ENCODE measurements at places on chromosomes 12 and 14.

- DNase-seq = no peak
Observed at GRCh38 chr12:15756822-15757221, 32.4 kb downstream of the EPS8 start.

DNA sequence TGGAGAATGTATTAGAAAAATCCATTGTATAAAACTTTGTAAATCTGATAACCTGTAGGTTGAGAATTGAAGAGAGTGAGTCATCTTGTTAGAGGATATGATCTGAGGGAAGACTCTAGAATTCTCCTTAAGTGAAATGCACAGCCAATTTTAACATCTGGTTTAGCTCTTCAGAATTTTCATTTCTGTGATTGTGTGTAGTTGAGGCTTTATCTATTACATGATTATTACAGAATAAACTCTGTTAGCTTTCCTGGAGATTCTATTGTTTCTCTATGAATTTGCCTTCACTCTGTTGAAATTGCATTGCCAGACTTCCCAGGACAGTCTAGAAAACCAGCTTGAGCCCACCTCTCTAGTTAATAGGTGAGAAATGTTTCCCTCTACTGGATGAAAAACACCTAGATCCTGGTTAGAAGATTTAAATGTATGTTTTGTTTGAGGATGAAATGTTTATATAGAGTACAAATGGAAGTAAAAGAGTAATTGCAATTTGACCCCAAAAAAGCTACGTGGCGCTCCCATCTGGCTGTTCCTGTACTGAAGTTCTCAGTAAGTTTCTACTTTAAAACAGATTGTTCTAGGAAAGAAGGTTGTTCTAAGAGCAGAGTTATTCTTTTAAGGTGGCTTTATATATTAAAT is 2.9 kb downstream of the NUDT4 start:
- no peak for DNase-seq

- peak; percentile 53 for DNase-seq
Observed at GRCh38 chr12:117236456-117237001, 46.3 kb upstream of the FBXO21 start.

GRCh38 chr12:130714591-130715149 is 1.4 kb downstream of the RIMBP2 start:
- no peak for DNase-seq

DNA sequence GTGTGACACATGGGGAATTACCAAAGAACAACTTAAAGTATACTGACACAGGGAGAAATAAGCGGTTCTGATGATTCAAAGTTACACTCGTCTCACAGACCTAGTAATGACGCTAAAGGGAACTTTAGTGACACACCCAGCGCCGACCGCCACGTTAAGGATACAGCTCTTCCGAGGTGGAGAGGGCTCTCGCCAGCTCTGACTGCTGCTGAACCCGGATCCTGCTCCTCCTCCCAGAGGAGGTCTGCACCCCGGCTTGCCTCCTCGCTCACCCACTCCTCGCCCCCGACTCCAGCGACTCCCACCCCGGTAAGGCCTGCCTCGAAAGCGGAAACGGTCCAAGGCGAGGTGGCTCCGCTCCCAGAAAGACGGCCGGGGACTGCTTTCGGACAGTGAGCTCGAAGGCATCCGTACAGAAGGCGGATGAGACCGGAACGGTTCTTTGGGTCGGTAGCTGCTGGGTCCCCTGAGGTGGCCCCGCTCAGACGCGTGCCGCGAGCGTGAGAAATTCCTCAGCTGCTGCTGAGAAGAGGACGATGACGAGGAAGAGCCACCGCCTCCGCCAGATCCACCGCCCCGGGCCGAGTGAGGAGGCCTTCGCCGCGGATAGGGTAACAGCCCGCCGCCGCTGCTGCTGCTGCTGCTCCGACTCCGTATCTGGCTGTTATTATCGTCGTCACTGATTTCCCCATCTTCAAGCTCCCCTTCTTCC is 643 bp downstream of the ZFC3H1 start:
- peak; percentile 30 for DNase-seq

DNA sequence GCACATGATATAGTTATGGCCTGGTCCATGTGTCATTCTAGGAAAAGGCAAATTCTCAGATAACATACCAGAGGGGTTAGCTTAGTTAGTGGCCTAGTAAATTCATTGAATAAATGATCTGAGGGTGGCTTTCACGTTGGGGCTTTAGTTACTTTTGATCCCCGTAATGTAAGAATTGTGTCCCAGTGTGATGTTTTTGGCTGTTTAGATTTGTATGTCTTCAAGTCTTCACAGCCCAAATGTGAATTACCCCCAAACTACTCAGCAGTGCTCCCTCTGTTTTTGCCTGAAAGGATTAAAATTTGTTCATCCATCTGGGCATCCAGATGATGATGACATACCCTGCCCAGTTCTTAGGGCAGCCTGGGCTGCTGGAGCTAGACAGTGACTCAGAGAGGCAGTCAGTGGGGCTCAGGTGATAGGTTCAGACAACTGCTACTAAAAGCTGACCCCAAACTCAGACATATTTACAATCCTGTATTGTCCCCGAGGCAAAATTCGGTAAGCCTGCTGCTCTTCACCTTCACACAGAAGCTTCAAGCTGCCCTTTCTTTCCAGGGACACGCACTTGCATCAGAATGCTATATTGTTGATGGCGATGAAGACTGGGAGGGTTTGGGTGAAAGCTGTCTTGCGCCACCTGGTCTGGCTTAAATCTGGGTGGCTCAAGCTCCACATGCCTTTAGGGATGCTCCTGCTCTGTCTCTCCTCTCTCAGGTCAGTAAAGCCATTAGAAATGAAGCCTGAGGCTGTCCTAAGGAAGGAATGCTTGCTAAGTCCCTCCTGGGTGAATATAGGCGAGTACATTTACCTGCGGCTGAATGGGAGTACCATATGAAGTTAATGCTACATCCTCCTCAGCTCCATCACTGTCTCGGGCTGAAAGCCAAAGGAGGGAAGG is 10.3 kb downstream of the GPRC5D start:
- no peak for DNase-seq

DNA sequence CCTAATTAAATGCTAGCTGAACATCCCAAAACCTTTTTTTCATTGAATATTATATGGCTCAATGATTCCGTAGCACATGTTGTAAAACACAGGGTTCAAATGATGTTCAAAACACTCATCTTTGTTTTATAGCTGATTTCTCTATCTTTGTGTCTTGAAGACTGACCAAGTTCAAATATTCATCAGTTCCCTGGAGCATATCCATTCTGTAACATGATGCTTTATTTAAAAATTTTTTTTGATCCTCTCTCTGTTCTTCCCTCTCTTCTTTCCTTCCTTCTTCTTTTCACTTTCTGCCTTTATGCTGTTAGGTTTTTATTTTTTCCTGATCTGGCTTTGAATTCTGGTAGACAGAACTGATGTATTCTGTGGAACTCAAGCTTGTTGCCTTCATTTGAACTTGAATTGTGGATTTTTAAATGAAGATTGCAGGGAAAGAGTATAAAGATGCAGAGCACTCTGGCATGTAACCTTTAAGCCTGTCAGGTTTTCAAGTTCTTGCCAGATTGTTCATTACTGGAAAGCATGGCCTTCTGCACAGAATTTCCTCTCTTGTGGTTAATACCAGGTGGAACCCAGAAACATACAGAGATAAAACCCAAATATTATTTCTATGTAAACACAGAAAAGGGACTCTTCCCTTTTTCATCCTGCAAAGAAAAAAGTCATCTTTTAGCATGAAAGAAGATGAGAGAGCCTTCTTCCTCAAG is 39.5 kb downstream of the PROX2 start:
- DNase-seq = no peak

DNA sequence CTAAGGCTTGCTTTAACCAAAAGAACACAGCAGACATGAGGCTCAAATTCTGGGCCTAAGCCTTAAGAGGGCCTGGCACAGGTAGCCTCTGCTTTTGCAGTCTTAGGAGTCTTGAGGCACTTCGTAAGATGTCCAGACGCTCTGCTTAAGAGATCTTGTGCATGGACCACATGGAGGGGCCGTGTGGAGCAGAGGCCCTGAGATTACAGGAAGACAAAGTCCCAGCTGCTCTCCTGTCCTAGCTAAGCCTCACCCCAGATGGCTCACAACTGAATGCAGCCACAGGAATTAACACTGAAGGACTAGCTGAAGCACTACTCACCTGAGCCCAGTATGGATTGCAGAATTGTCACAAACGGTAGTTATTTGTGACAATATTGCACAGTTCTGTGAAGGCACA is 446.0 kb downstream of the PDZRN4 start:
- DNase-seq = no peak

DNA sequence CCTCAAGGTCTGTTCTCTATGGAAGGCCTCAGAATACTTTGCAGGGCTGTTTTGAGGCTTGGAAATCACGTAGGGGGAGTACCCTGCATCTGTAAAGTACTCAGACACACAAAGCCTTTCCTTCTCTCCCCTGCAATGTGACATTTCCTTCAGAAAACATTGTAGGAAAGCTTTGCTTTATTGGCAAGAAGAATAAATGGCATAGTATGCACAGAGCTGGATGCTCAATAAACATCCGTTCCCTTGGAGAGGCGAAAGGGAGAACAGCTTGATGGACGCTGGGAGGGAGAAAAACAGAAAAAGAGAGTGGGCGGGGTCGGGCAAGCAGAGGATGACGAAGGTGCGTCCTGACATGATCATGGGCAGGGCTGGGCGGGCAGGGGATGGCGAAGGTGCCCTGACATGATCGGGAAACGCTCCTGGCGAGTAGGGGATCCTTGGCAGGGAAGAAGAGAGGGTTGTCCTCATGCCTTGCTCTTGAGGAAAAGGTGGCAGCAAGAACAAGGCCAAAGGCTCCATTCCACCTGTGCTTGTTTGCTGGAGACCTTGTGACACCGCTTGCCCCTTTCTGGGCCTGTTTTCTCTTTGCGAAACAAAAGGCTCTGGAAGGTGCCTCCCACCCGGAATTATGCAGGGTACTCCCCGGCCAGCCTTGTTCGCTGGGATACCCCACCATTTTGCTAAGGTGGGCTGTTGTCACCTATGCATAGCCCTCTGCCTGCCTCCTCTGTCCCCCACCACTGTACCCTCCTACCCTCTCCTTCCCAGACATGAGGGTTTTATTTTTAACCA is 21.1 kb downstream of the IRF2BPL start:
- DNase-seq = no peak

DNA sequence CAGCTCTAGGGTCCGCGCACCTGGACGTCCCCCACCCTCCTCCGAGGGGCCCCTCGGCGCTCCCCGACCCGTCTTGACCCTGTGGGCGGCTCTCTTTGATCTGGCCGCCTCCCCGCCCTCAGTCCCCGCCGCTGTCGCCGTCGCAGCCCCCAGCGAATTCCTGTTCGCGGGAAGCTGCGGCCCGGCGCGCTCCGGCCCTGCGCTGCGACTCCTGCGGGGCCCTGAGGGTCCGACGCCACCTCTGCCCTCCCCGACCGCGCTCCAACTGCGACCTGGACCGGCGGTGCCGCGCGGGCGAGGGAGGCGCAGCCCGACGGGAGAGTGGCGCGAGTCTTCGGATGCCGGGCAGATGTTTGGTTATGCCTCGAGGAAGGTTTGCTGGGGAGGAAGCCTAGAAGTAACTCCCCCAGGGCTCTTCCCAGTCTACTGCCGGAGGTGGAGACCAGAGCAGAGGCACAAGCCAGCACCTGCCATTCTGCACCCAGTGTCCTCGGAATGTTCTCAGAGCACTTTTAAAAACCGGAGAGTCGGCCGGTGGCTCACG is 440 bp upstream of the ISM2 start:
- no peak for DNase-seq

GRCh38 chr12:122859303-122860039 is 24.2 kb downstream of the HIP1R start:
- DNase-seq = no peak

DNA sequence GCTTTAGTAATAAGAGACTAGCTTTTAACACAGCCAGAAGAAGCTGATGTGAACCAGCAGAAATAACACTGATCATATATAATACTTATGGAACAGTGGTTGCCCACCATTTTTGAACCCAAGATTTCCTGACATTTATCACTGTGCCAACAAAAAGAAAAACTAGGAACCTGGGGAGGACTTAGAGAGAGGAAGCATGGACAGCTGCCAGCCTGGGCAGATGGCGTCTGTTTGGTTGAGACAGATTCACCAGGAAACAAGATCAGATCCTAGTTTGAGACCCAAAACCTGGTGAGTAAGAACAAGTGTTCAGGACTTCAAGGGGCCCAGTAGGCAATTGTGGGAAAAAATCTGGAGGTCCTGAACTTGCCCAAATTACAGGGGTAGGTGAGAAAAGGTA is 95.3 kb downstream of the BICD1 start:
- DNase-seq = no peak

DNA sequence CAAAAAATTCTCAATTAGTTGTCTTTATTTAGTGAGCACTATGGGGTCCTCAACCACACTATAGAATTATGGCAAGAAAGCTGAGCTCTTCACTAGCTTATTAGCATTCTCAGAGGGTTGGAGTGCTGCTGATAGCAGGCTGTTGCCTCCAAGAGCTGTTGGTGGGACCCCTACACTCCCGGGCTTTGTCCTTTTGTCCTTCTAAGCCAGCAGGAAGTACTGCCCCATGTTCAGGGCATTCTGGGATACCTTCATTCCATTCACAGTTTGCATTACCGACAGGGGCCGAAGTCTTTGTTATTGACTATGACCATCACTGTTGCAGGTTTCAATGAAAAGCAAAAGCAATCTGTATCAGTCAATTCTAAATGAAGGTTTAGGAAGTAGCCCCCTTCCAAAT is 89.5 kb upstream of the OTX2 start:
- DNase-seq = no peak

DNA sequence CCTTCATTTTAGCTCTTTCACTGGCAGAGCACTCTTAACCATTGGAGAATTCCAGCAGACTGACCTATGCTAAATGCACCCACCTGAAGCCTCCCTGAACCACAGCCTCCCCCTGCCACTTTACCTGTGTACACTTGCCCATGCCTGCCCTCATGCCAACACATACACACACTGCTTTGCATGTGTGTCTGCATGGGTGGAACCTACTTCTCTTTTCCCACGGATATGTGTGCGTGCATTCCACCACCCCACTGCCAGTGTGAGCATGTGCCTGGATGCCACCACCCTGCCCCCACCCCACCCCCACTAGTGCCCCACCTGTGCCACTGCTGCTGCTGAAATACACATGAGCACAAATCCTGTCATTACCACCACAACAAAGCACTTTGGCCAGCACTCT is 49.5 kb upstream of the EEA1 start:
- DNase-seq = no peak

DNA sequence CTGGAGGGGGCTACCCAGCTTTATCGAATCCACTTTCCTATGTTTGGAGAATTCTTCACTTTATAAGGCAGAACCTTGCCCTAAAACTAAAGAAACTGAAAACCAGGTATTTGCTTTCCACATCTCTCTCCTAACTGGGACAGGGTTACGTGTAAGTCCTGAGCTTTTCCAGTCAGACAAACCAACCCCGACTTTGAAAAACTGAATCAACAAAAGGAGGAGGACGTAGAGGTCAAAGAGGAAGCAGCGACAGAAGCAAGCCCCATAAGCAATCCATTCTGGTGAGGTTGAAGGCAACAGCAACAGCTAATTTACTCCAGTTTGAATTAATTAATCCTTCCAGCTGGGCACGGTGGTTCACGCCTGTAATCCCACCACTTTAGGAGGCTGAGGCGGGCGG is 47.2 kb downstream of the LRP6 start:
- no peak for DNase-seq

- no peak for DNase-seq
Observed at GRCh38 chr12:120696626-120697025, 9.7 kb downstream of the MLEC start.

- DNase-seq = no peak
Observed at GRCh38 chr14:23299211-23299957, 3.3 kb downstream of the PPP1R3E start.

- no peak for DNase-seq
Observed at GRCh38 chr12:20567413-20567812, 127.7 kb upstream of the SLCO1C1 start.
